ENCODE measurements at places on chromosomes 1 and 21.

DNA sequence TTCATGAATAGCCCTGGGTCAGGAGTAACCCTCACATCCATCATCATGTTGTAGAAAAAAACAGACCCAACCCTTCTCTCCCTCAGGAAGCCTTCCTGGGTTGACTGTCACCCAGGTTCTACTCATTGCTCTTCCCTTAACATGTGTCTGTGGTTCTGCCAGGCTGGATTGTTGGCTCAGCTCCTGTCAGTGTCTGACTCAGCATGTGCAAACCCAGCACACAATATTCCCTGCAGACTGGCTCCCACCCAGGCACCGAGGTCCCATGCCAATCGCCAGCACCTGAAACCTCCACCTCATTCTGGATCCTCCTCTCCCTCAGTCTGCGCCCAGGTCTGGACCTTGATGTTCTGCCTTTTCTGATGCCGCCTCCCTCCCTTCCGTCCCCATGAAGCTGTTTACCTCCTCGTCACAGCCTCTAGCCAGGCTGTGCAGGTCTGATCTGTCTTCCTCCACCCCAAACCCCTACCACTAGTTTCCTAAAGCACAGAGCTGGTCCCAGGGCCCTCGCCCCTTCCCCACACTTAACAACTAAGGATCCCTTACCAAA, 4.3 kb upstream of the S100A8 start:
- no peak for DNase-seq

GRCh38 chr1:176101951-176102642, 105.0 kb downstream of the COP1 start:
- DNase-seq: no peak

GRCh38 chr21:15327637-15328265, 263.0 kb upstream of the NRIP1 start:
- no peak for DNase-seq

DNA sequence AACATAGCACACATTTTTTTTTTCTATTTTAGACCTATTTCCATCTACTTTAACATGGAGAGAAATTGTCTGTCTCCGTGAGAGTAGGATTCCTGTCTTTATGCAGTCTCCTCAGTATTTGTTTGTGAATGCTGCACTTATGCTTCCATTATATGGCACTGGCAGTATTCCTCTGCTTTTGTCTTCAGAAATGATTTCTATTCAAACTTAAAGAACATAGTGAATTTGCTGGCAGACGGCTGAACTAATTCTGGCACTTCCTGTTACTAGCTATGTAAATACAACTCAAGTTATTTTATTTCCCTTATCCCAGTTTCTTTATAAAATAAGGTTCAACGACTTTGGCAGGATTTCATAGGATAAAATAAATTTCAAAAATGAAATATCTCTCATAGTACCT, 45.3 kb downstream of the KCTD3 start:
- no peak for DNase-seq

GRCh38 chr1:88036345-88037014, 647.6 kb upstream of the PKN2 start:
- no peak for DNase-seq

DNA sequence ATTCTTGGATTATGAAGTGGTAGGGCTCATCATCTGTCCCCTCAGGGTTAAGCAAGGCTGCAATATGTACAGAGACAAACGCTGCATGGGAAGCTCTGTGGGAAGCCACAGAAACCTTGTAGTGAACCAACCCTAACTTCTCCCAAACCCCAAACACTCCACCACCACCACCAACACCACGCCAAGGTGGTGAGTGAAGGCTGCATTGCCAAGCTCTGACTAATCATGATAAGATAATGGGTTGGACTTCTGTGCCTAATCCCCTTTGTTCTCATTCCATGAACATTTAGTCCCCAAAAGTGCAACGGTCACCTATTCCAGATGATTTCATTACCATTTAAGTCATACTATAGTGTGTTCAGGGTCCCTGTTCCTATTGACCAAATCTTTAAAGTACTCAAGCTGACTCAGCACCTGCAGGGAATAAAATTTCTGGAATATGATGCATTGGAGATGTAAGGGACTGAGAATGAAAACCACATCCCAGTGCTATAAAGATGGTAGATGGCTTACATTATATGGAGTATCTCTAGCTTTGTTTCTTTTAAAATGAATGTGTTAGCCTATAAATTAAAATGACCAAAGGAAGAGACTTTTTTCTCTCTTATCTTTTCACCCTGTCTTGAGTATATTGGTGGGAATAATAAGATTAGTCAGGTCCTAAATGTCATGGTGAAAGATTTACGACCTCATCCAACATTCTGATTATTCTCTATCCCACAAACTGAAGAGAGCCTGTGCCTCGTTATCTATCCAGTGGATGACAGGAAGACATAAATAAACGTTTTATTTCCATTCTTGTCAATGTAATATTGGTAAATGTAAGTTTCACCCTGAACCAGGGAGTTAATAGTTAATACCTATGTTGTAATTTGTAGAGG, 22.6 kb upstream of the PLD5 start:
- DNase-seq: no peak

All from activated CD8-positive, alpha-beta memory T cell treated with anti-CD3 and anti-CD28 coated beads for 1 hour (primary cell).